ENCODE measurements at places on chromosomes 3 and 15.

- DNase-seq: no peak
Measured at GRCh38 chr3:195226445-195226844, 44.5 kb downstream of the XXYLT1 start.

GRCh38 chr3:127954640-127955039 is 39.6 kb downstream of the KBTBD12 start:
- no peak for DNase-seq

GRCh38 chr3:347581-347980 is 151.0 kb downstream of the CHL1 start:
- no peak for DNase-seq

- DNase-seq: peak; percentile 9
Measured at GRCh38 chr3:76570436-76571057, 469.4 kb upstream of the ROBO2 start.

DNA sequence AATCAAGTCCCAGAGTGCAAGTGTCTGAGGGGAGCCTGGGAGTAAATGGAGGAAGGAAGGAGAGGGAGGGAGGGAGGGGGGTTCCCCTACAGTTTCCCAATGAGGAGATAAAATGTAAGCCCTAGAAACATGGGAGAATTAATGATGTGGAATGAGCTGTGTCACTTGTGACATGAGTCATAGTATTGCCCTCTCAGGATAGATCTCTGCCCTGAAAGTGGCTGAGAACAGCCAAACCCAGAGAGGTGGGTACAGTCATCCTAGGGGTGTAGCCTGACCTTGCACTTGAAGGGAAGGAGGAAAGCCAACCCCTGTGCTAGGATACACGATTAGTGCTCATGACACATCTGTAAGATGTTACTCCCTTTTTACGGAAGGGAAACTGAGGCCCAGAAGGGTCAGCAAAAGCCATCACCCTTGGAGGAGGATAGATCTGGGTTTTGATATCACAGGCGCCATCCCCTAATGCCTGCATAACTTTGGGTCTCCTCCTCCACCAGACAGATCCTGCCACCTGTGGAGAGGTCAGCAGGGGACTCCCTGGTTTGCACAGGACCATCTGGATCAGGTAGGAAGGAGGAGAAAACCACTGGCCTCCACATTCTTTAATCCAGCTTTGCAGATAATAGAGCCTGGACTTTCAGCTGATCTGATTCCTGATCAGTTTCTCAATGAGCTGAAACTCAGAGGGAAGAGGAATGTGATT is 23.1 kb upstream of the USP3 start:
- no peak for DNase-seq

- no peak for DNase-seq
Measured at GRCh38 chr15:64548235-64548634, 87.9 kb downstream of the ZNF609 start.
